Activated CD8-positive, alpha-beta memory T cell treated with anti-CD3 and anti-CD28 coated beads for 4 hours (primary cell): ENCODE measurements at places on chromosomes 5 and 9.

DNA sequence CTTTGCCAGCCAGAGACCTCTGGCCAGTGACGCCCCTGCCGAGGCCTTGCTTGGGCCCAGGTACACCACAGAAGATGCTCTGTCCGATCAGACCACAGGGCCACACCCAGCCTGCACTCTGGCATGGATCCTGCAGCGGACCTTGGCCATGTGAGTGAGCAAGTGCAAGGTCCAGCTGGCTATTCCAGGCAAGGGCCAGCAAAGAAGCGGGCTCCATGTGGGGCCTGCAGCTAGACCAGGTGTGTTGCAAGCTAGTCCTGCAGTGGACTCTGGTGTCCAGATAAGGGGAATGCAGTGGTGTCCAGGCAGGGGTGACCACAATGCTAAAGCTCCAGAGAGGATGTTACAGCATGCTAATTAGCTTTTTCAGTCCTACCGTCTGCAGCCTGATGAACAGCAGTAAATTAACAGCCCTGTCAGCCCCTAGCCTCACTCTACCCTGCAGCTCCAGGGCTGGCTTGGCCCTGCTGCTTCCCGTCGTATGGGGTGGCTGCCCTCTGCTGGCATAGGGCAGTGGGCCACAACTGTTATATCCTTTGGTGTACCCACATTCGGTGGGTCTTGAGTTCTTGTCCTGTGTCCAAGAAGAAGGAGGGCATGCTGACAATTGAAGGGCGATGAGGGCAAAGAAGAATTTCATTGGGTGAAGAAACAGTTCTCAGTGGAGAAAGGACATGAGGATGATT lies 284.5 kb upstream of the POU5F2 start:
- no peak for DNase-seq

GRCh38 chr5:120873083-120873482 lies 409.0 kb downstream of the PRR16 start:
- no peak for DNase-seq

DNA sequence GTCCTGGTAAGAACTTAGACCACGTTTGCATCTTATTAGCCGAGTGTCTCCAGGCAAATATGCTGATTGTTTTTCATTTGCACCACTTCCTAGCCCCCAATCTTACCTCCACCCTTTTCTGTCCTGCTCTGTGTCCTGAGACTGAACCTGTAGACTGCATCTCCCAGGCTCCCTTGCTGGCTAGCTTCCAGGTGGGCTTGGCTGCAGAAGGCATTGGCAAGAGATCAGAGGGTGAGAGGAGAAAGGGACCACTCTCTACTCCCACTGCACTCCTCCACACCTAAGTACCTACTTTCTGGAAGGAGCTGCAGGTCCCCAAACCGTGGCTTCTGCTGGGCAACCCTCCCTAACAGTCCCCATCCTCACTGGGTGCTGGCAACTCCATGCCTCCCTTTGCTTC lies 59.9 kb upstream of the XPA start:
- DNase-seq = no peak

- DNase-seq = no peak
Observed at GRCh38 chr5:172931001-172931536, 28.2 kb upstream of the RPL26L1 start.

DNA sequence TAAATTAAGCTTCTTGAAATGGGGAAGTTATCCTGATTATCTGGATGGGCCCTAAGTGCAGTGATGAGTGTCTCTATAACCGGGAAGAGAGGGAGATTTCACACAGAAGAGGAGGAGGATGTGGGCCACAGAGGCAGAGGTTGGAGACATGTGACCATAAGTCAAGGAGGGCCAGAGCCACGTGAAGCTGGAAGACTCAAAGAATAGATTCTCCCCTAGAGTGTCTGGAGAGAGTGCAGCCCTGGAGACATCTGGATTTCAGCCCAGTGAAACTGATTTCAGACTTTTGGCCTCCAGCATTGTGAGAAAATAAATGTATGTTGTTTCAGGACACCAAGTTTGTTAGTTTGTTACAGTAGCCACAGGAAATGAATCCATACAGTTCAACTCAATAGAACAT lies 442.9 kb downstream of the NTRK2 start:
- DNase-seq = no peak
